Frontal cortex (tissue), 4 donors: ENCODE measurements at places on chromosomes 3 and 15. TPM values are rescaled to one million over a fixed set of nuclear protein-coding genes. Genes with fewer than 3 reads are reported as not detected.

- DNase-seq, result no peak
These were observed 163.3 kb downstream of the AKAP13 start for GRCh38 chr15:85543741-85544155.

- DNase-seq, result no peak
These were observed 62.3 kb upstream of the MYO5C start for GRCh38 chr15:52357949-52358348.

DNA sequence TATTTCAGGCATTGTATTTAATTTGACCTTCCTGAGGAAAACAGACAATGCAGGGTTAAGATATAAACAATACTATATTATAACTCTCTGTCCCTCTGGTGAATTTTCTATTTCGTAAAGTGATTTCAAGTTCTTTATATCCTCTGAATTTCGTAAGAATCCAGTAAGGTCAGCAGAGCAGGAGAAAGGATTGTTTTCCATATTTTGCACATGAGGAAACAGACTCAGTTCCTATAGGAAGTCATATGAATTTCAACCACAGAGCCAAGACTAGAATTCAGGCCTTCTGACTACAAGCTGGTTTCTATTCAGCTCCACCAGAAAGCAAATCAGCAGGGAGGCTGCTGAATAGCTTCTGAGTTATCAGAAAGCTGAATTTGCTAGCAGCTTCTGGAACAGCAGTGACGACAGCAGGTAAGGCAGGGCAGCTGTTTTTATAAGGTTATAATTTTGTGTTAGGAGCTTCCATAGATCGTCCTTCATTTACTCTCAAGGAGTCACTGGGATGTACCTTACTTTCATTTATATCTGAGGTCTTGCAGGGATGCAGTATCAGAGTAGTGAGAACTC is 11.1 kb upstream of the PLAAT1 start:
- DNase-seq, result no peak

The PPM1L gene
- total RNA-seq, result 63.2 TPM

GRCh38 chr15:100042558-100042957 is 299.2 kb downstream of the ADAMTS17 start:
- DNase-seq, result no peak

DNA sequence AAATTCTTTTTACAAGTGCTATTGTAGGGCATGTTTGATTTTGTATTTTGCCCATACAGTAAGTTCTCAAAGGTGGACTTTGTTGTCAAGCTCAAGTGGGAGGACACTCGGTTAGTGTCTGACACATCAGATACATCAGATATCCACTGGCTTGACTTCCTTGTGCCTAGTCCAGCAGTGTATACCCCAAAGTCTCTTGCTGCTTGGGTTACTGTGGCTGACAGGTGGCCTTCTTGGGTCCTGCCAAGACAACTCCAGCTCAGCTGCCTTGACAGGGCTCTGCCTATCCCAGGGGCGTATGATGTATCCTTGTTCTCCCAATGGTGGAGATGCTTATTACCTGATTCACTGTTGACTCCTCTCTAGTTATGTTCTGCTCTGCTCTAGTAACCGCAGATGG is 214.9 kb downstream of the CBLB start:
- DNase-seq, result no peak

GRCh38 chr3:52842424-52842823 is 7.6 kb upstream of the MUSTN1 start:
- DNase-seq, result no peak

DNA sequence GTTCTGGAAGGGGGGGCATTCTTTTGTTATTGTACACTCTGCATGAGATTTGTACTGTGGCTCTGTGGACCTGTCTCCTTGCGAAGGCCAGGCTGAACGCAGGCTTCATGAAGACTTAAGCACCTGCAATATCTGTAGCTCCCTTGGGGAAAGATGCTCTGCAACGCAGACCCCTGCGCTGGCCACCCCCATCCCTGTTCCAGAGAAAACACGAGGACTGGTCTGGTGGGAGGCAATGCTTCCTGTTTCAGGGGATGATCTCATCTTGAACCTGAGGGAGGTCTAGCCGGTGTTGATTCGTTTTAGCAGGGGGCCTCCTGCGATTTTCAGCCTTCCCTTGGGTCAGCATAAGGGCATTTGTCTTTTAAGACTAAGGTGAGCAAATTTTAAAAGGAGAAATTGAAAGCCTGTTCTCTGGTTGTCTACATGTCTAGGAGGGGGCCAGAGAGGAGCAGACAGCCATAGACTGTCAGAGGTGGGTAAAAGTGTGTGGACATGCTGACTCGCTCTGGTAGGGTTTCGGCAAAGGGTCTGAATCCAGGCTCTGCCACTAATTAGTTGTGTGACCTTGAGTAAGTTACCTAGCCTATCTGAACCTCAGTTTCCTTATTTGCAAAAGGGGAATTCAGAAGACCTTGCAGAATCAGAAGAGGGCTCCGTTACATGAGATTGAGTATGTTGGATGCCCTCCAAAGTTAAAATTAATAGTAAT is 80.9 kb upstream of the RASGRF1 start:
- no peak for DNase-seq

The ZIC1 gene
- 20.0 TPM for total RNA-seq

DNA sequence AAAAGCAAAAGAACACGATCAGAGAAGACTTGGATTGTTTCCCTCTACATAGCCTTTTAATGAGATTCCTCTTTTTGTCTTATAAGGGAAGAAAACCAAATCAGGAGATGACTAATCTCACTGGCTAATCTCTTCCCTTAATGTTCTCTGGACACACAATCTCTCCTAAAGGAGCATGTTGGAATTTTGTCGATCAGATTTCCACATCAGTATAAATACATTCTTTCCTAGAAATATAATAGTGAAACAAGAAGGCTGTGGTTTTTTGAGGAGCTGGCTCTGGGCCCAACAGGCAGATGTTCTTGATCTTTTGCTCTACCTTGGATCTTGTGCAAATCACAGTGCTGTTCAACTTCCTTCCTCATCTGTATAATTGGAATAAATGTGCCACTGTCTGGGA is 94.0 kb downstream of the GTPBP8 start:
- DNase-seq, result no peak

DNA sequence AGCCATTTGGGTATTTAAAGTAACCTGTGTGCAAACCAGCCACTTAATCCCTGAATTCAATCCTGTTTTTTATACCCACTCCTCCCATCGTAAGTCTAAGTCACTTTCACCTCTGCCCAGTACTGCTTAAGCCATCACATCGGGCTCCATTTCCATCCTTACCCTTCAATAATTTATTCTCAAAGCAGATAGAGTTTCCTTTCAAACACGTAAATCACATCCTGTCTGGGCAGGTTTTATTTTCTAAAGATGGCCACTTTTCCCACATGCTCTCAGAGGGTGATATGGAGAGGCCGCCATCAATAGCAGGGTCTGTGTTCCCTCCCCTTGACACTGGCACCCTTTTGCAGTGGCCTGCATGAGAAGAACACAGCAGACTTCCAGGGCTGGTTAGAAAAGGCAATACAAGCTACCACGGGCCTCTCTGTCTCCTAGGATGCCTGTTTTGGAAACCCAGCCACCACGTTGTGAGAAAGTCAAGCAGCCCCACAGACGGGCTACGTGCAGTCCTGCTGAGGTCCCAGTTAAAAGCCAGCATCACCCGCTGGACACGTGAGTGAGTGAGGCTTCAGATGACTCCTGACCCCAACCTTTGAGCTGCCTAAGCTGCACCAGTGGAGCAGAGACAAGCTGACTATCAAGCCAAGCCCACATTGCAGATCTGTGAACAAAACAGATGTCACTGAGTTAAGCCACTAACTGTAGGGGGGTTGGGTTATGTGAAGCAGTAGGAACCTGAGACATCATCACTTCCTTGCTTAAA is 241.8 kb upstream of the SLCO3A1 start:
- DNase-seq, result no peak
